ENCODE measurements at places on chromosomes 16 and 17.

GRCh38 chr17:66441101-66441661 is 138.8 kb downstream of the PRKCA start:
- no peak for DNase-seq

- no peak for DNase-seq
These were observed 541.9 kb upstream of the C16orf82 start for GRCh38 chr16:26524846-26525245.

DNA sequence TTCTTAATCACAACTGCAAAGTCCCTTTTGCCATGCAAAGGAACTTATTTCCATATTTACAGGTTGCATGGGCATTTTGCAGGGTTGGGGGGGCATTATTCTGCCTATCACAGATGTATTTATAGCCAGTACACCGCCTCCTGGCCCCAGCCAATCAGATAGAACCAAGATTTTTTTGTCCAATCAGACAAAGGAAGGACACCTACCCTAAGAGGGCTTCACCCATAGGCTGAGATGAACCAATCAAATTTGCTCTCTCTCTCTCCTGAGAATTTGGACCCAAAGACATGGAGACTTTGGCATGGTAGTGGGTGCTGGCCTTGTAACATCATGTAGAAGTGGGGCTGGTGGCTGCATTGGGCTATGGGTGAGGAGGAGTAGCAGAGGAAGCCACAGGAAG is 3.9 kb upstream of the KCNG4 start:
- DNase-seq: no peak

- no peak for DNase-seq
These were observed 6.4 kb downstream of the TP53I13 start for GRCh38 chr17:29574732-29575510.

- peak; percentile 49 for DNase-seq
These were observed 40.9 kb downstream of the RFFL start for GRCh38 chr17:35022536-35023063.

DNA sequence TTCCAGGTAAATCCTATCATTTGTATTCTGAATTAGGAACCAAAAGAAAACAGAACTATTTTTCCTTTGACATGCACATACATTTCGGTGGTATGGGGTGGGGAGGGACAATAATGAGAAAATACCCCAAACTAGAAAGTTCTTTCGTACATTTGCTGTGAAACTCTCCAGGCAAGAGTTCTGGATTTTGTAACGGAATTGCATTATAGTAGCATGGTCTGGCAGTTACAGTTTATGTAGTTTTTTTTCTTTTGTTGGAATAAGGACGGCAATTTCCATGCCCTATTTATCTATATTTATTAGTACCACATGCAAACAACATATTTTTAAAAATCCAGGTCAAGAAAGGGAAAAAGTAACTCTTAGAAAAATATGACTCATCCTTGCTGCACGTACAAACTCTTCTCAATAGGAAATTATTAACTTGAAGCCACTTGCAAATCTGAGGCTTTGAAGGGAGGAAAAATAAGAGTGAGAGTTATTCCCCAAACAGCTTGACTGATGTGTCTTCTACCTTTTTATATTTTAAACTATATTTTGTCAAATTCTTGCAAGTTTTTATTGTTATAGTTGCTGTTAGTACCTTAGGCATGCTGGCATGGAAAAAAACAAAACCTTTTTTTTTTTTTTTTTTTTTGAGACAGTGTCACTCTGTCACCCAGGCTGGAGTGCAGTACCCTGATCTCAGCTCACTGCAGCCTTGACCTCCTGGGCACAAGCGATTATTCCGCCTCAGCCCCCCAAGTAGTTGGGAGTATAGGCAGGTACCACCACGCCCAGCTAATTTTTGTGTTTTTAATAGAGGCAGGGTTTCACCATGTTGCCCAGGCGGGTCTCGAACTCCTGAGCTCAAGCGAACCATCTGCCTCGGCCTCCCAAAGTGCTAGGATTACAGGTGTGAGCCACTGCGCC is 69.3 kb downstream of the WWP2 start:
- DNase-seq: no peak

DNA sequence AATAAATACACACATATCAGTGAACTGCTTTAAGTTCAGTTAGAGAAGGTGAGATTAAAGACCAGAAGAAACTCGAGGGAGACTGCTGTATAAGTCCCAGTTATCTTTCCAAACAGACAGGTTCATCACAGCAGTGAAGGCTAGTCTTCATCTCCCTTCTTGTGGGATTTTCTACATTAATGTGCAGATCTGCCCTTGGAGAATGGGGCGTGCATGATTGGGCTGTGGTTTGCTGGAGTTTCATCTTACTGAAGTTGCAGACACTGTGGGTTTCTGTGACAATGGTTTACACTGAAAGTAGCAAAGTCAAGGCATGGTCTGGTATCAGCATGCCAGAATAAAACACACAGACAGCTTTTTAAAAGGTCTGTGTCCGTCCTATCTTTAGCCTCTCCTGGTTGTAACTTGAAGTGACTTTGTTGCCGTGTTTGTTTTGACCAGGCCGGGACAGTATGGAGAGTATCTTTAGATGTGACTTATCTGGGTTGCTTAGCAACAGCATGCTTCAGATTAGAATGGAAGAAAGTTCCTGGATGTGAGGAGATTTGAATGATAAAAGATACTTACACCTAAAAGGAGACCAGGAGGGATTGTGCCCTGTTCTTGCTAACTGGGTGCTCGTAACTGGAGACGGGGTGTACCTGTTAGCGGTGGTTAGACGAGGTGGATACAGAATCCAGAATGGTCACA is 16.1 kb downstream of the NAA60 start:
- DNase-seq: no peak

DNA sequence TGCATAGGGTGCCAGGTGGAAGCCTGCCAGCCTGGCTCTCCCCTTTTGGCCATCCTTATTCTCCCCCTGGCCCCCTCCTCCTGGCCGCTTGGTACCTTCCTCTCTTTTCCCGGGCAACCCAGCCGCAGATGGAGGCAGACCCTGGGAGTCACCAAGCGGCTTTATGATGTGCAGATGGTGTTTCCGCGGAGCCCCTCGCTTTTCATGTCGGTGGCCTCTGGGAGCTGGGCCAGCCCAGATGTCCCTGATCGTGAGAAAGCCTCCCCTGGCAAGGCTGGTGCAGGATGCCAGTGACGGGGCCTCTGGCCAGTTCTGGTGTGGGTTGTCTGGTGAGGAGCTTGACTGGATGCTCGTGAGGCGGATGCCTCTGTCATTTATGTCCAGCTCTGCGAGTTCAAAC is 18.0 kb upstream of the BRD7 start:
- DNase-seq: no peak

DNA sequence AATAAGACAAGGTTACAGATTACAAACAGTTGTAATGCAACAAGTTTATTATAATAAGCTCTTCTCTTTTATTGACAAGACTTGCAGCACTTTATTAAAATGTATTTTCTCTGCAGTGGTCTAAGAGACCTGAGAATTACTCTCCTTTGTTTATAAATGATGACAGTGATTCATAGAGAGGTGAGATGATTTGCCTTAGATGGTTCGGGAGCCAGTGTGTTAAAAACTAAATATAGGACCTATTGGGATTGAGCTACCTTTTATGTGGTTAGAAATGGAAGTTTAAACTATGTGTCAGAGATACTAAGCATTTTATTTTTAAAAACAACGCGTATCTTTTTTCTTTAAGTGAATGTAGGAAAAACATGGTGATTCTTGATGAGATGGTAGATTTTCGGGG is 2.9 kb upstream of the KRTAP3-3 start:
- no peak for DNase-seq

- no peak for DNase-seq
These were observed 36.2 kb downstream of the C16orf82 start for GRCh38 chr16:27102701-27103575.

- DNase-seq: no peak
These were observed 25.4 kb downstream of the MYH3 start for GRCh38 chr17:10631701-10632100.

DNA sequence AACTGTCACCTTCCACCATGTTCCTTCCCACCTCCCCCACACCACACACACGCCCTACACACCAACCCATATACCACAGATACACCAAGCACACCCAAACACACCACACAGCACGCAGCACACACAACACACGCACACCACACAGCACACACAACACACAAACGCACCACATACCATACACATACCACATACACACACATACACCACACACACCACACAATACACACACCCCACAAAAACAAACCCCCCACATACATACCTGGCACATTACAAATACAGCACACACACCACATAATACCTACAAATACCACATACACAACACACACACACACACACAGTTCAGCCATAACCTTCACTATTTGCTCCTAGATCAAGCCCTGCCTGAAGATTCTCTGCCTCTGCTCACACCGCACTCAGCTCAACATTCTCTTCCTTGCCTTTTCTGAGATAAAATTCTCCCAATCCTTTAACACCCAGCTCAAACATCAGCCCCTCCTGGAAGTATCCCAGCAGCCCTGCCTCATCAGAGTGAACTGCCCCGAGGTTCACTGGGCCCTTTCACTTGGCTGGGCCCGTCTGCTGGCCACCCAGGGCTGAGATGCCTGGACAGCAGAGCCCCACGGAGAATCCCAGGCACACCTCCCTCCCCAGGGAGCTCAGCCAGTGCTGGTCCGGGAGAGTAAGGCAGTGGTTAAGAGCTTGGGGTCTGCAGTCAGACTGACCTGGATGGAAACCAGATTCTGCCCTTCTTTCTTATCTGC is 31.9 kb upstream of the CPNE2 start:
- DNase-seq: no peak

DNA sequence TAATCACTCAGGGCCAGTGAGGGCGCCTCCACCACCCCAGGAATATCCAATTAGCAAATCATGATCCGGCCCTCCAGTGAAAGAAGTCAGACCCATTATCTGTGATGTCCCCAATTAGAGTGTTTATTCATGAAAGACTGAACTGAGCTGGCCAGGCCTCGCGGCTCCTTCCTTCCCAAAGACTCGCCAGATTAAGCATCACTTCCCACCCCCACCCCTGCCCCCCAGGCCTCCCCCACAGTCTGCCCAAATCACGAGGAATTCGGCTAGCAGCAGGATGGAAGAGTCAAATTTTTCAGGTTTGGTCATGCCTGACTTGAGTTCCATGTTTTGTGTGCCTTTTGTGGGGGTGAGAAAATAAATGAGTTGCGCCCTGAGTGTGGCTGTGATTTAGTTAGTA is 298.4 kb upstream of the SALL1 start:
- no peak for DNase-seq

GRCh38 chr16:17224879-17225281 is 245.9 kb downstream of the XYLT1 start:
- DNase-seq: no peak

GRCh38 chr16:50285406-50286003 is 19.2 kb downstream of the ADCY7 start:
- DNase-seq: no peak

- DNase-seq: no peak
These were observed 56.6 kb downstream of the RGS9 start for GRCh38 chr17:65193716-65194293.

GRCh38 chr16:85673529-85674417 is 15.0 kb downstream of the GINS2 start:
- DNase-seq: no peak

DNA sequence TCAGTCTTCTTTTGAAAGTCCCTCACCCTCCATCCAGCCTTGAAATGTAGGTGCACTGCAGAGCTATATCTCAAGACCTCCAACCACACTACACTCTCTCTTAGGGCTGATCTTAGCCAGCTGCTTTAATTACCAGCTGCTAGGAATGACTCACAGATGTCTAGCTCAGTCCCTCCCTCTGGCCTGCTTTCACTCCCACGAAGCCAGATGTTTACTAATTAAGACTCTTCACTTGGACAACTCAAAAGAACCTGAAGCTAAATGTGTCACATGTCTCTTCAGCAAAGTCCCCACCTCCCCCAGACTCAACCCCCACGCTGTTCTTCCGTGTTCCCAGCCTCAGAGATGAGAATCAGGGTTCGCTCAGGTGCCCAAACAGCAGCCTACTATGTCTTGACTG is 2.6 kb downstream of the GTF3C1 start:
- DNase-seq: no peak

GRCh38 chr16:85722128-85722893 is 28.6 kb downstream of the C16orf74 start:
- no peak for DNase-seq

GRCh38 chr17:65037157-65037556 is 19.4 kb downstream of the GNA13 start:
- DNase-seq: no peak

DNA sequence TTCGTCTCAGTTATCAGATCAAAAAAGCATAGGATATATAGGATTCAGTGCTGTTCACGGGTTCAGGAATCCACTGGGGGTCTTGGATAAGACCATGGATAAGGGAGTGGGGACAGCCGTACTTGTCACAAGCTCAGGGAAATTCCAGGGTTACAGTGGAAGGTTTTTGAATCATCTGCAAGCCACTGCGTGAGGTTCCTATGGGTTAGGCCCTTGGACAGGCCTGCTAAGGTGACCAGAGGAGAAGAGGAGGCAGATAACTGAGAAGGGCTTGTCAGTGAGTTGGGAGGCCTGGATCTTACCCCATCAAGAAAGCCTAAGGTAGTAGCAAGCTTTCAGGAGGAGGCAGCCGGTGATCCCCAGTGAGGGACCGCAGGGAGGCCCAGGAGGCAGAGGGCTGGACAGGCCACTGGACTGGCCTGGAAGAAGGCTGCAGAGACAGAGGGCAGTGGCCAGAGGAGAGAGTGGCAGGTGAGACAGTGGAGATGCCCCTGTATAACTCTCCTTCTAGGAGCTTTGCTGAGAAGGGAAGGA is 27.3 kb downstream of the NGFR start:
- no peak for DNase-seq

GRCh38 chr16:13150181-13150885 is 248.9 kb downstream of the SHISA9 start:
- no peak for DNase-seq

GRCh38 chr17:64091571-64091970 is 38.4 kb downstream of the ERN1 start:
- DNase-seq: no peak

GRCh38 chr17:68662037-68662432 is 60.9 kb upstream of the FAM20A start:
- DNase-seq: no peak

GRCh38 chr17:35788477-35789368 is 6.7 kb downstream of the MMP28 start:
- no peak for DNase-seq

Measured in C1 segment of cervical spinal cord (tissue), 14 donors.